ENCODE measurements at places on chromosomes 5 and 9.
A peak's percentile ranks its signal among the peaks of the same experiment; 100 is the strongest.

DNA sequence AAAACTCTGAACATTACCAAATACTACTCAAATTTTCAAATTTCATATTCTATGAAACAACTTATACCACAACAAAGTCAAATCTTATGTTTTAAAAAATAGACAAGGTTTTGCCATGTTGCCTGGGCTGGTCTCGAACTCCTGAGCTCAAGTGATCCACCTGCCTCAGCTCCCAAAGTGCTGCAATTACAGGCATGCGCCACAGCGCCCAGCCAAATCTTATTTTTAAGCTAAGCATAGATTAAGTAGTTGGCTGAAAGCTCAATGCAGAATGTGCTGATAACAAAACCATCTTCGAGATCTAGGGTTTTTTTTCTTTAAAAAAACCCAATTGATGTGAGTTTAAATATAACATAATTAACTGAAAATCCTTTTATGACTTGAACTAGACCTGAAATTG is 6.4 kb downstream of the LMBRD2 start:
- DNase-seq, result no peak

- no peak for DNase-seq
These were observed 142.7 kb downstream of the ANXA1 start for GRCh38 chr9:73294336-73294735.

DNA sequence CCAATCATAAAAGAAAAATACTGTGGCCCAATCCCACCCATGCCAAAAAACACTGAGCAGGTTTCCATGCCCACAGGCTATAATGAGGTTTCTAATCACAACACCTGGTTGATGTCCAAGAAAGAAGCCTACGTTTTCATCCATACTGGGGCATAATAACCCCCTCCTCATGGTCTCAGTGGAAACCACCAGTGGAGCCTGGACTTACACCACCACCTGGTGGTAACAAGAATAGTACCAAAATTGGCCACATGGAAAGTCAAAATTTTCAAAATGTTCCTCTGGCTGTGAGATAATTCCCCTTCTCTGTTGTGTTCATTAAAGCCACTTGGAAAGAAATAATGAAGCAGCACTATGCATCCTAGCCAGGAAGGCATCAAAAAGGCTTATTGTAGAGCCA is 687.3 kb upstream of the ST8SIA4 start:
- DNase-seq, result no peak

GRCh38 chr9:17137566-17137965 is 2.7 kb downstream of the CNTLN start:
- no peak for DNase-seq

DNA sequence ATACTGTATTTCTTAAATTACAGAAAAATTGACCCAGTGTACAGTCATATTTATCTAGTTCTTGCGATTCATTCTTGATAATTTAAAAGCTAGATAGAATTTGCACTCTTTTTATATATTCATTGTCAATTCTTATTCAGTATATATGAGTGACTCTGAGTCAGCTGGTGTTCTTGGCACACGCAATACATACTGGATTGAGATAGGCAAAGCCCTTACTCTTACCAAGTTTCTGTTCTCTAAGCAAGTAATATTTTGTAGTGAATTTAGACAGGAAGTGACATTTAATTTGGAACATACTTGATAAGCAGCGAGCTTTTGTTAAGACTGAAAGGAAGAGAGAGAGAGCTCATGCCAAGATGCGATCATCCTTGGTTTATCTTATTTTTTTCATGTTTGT is 57.7 kb downstream of the GPBP1 start:
- no peak for DNase-seq

- DNase-seq, result no peak
These were observed 93.4 kb downstream of the PLPPR1 start for GRCh38 chr9:101121836-101122399.

DNA sequence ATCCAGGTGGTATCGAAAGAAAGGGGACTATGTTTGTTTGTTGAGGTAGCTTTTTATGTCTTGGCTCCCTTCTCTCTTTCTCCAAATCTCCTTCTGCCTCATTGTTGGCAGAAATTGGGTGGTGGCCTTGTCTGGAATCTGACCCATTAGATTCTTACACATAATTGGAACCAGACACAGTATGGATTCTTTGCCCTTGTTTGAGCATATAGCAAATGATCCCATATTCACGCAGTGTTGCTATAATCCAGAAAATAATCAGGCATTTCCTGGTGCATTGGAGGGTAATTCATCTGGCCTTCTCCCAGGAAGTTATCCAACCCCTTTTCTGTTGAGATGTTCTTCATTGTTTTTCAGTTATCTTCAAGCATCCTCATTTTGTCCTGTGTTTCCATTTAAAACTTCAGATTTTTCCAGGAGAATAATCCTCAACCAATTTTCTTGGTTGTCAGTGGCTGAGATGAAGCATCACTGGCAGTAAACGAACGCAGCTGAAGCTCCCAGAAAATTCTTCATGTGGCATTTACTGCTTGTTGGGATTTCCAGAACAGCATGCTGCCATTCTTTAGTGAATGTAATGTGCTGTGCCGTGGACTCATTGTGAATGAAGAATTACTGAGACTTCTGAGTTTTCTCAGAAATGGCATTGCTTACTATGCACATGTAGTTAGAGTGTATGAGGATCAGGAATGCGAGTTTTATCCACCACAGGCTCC is 70.5 kb upstream of the NTRK2 start:
- DNase-seq, result no peak

DNA sequence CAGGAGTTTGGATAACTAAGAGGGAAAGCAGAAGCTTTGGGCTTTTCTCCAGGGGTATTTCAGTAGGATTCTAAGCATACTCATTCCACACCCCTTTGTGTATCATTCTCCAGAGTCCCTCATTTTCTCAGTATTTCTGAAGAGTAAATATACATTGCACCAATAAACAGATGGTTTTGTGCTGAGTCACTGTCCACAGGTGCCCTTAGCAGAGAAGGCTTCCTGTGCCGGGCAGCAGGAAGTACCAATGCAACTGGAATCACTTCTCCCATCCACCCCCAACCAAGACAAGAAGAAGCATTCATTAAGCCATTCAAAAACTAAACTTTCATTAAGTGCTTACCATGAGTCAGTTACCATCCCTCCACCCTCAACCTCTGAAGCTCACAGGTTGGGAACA is 3.6 kb upstream of the CCNJL start:
- no peak for DNase-seq

- DNase-seq, result no peak
These were observed 1458.8 kb upstream of the ACO1 start for GRCh38 chr9:30925635-30926034.

DNA sequence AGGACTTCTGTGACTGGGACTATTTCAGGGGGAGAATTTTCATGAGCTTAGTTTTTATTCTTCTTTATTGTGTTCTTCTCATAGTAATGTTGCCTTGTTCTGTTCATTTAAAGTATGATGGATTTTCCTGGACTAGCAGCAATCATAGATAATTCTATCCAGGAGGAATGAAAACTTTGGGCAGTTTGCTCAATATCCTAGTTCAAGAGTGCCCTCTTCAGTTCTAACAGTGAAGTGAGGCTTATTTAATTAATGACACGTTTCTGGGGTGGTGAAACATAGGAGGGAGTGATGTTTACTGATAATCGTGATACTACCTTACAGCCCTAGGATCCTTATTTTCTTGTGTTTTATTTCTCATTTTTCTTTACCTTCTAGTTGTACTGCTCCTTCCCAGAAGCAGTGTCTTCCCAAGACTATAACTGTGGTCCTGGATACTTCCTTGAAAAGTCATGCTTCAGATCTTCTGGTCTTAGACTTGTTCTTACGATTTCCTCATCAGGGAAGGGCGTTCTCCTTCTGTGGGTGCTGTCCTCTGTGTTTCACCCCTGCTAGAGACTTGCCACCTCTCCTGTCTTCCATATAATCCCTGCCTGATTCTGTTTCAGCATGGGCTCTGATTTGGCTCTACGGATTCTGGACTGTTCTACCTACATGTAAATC is 57.4 kb downstream of the CFAP95 start:
- DNase-seq, result no peak

DNA sequence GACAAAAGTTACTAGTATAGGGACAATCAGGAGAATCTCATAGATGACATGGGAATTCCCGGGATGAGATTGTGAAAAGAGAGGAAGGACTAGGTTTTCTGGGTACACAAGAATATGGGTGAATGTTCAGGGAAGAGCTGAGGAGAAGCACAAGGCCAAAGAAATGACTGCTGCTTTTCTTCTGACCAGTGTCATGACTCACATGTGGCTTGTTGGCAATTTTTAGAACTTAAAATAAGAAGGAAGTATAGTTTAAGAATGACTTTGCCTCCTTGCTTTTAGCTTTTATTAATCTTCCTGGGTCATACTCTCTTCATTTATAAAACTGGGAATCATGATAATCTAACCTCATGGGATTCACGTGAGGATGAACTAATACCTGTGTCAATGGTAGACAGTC is 652.4 kb upstream of the MEF2C start:
- DNase-seq, result no peak

DNA sequence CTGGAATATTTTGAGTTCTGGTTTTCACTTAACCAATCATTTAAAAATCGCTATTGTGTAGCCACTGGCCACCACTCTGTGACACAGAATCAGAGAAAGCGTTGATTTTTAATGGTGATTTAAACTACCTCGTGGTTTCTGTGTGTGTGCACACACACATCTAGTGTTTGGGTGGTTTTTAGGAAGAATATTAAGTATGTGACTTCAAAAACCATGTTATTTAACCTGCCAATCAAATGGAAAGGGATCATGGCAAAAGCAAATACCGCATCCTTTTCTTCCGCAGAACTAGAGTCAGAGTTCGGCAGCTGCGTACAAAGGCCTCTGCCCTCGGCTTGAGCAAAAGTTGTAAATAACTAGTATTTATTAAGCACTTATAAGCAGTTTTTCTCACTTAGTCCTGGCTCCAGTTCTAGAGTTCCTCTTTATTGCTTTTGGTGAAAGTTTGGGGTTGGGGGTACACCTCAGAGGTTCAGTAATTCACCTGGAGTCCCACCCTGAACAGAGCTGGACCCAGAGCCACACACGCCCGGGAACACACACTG is 40.6 kb downstream of the HABP4 start:
- DNase-seq, result no peak

GRCh38 chr9:70829591-70830265 is 291.7 kb downstream of the TRPM3 start:
- DNase-seq, result no peak

DNA sequence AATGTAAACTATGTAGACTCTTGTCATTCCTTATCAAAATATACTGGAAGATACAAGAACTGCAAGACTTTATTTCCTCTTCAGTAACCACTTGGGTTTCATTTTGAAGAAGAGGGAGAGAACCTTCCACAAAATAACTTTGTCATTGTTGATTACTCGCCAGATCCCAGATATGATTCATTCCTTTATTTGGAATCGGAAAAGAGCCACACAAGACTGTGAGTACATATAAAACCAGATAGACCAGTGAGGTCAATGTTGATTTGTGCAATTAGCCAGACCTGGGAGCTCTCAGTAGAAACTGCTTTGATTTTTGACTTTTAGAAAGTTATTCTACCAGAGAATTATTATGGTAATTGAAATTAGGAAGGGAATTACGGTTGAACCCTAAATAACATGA is 146.1 kb downstream of the TMEM167A start:
- DNase-seq, result no peak

DNA sequence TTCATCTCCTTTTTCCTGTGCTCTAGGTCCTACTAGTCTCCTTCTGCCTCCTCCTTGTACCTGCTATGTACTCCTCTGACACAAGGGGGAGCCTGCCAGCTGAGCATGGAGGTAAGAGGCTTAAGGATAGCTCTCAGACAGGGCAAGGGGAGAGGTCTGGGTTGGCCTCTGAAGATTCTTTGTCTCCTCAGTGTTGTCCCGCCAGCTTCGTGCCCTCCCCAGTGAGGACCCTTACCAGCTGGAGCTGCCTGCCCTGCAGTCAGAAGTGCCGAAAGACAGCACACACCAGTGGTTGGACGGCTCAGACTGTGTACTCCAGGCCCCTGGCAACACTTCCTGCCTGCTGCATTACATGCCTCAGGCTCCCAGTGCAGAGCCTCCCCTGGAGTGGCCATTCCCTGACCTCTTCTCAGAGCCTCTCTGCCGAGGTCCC is 3.8 kb downstream of the CREB3 start:
- DNase-seq, result peak; percentile 56

GRCh38 chr5:149289301-149289700 is 17.6 kb downstream of the AFAP1L1 start:
- no peak for DNase-seq

- no peak for DNase-seq
These were observed 4.4 kb upstream of the ZNF484 start for GRCh38 chr9:92882276-92882675.

DNA sequence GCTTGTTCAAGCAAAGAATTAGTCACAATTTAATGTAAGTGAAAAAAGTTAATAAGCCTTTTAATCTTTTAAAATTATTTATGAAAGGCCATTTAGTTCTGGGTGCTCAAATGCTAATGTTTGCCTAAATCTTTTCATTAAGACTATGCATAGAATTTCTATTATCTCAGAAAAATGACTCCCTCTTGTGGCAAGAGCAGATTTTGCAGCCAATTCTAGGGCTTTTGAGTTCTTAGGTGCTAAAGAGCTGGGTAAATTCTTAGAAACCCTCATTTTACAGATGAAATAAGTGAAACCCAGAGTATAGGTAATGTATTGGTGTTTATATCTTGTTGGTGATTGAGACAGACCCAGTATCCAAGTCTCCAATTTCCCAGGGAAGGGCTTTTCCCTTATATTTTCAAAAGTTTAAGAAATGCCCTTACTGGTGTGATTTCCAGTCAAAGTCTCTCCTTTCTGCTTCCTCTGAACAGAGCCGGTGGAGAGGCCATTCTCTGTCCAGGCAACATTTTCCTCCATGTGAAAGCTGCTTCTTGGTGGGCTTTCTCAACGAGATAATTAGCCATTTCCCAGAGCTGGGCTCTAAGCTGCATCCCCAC is 24.1 kb upstream of the PCSK5 start:
- peak; percentile 11 for DNase-seq

DNA sequence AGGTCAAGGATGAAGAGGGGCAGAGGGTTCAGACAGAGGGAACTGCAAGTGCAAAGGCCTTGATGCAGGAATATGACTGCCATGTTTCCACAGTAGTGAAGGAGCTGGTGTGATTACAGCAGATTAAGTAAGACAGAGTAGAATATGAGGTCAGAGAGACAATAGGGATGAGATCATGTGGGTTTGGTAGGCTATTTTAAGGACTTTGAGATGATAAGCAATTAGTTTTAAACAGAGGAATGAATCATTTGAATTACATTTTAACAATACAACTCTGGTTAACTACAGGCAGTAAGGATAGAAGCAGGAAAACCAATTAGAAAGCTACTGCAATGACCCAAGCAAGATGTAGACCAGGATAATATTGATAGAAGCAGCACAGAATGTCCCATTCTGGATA is 7.7 kb downstream of the CENPK start:
- DNase-seq, result no peak

DNA sequence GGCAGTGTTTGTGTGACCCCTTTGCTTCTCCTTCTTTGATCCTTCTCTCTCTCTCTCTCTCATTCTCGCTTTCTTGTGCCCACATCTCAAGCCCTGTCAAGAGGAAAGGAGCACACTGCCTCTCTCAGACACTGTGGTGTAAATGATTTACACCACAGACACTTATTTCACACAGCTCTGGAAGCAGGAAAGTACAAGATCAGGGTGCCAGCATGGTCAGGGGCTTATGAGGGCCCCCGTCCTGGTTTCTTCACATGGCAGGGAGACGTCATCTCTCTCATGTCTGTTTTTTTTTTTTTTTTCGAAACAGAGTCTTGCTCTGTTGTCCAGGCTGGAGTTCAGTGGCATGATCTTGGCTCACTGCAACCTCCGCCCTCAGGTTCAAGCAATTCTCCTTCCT is 6.4 kb downstream of the FABP6 start:
- DNase-seq, result no peak

Measured in activated gamma-delta T cell treated with anti-CD3 and anti-CD28 coated beads, Interleukin-2, amount 50 U/mL, for 16 hours (primary cell).